ENCODE measurements at places on chromosomes 1 and 21.

GRCh38 chr1:58885998-58886397, 102.2 kb upstream of the JUN start:
- no peak for DNase-seq

GRCh38 chr1:7438921-7439655, 332.0 kb upstream of the VAMP3 start:
- no peak for DNase-seq

DNA sequence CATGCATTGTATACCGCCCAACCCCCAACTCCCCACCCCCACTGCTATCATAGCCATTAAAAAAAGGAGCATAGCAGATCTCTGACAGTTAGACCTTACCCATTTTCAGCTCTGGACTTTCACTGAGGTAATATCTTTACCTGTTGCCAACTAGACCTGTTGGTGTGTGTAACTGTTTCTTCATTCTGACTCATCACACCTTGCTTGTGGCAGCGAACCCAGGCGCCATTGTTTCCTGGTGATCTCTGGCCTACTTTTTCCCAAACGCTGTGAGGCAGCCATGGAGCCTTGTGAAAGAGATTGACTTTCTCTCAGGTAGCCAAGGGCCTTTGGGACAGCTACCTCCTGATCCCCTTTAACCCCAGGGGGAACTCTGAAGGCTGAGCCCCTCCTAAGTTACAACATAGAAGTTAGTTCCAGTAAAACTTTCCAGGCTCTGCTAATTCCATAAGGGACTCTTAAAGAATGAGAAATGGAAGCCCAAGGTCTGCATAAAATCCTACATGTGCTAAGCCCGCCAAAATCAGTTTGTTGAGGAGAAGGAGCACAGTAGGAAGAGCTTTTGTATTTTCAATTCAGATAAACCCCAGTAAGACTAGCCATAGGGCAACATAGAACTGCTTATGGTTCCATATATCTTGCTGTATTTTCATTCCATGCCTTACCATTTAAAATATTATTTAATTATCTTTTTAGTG, 196.1 kb upstream of the CAMK1G start:
- no peak for DNase-seq

GRCh38 chr1:198636391-198636790, 2.4 kb upstream of the PTPRC start:
- DNase-seq: no peak

DNA sequence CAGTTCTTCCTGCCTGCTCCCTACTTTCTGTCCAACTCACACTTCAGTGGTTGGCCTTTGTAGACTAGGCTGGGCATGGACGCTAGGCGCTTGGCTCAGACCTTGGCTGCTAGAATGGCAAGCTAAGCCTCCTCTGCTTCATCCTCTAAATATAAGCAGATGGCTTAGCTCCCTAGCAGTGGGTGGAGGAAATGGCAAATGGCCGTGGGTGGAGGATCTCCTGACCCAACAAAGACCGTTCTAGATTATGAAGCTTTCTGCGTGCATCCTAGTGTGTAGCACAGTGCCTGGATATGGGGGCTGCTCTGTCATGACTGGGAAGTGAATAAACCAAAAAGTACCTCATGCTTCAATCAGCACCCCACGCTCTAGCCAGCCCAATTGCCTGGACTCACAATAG, 10.4 kb upstream of the ETV3L start:
- DNase-seq: no peak

- DNase-seq: no peak
Observed at GRCh38 chr1:161935264-161935663, 88.4 kb downstream of the OLFML2B start.

GRCh38 chr1:42150651-42151050, 2.6 kb upstream of the GUCA2B start:
- no peak for DNase-seq

GRCh38 chr1:220296981-220297380, 24.7 kb upstream of the RAB3GAP2 start:
- no peak for DNase-seq

DNA sequence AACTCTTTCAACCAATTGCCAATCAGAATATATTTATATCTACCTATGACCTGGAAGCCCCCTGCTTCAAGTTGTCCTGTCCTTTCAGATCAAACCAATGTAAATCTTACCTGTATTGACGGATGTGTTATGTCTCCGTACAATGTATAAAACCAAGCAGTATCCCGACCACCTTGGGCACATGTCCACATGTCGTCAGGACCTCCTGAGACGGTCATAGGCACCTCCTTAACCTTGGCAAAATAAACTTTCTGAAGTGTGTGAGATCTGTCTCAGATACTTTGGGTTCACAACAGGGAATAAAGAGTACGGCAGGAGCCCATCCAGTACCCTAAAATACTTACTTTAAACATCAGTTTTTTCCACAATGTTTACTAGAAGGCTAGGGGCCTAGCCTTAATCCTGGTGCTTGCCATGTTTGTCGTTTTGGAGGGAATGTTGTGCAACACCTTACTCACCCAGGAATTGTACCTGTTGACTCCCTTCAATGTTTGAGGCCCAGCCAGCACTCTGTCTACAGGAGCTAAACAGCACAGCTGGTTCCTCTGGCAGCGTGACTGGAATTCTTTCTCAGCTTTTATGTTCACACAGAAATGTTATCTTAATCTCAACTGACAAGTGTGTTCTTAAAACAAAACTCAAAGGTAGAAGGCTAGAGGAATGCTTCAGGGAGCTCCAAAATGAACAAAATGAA, 90.8 kb upstream of the USP25 start:
- no peak for DNase-seq

DNA sequence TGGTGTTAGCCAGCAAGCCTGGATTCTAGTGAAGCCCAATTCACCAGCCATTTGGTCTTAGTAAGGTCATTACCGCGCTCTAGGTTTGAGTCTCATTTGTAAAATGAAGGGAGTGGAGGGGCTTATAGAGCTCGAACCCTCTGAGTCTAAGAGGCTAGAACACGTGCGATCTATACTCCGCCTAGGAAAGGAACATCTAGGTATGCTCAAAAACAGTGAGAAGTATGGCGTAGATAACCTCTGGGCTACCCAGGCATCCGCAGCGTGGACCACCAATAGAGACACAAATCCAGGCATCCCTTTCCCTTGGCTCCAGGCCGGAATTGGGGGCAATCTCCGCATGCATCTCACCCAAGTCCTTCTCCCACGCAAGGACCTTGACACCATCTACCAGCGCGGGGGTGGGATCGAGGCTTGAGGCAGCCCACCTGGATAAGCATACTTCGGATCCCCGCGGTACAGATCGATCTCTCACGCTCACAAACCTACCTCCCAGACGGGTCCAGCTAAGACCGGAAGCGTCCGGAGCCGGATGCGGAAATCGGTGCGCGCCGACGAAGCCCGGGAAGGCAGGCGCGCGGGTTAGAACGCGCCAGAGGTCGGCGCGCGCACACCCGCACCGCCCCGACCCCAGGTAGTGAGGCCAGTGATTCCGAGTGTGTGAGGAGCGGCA, at the start of gene METTL25B:
Gene METTL25B (plus strand): TSS at position 544 of the 673 bp plus-strand sequence. CDS start 636 bp downstream, outside the sequence.
- DNase-seq: no peak

DNA sequence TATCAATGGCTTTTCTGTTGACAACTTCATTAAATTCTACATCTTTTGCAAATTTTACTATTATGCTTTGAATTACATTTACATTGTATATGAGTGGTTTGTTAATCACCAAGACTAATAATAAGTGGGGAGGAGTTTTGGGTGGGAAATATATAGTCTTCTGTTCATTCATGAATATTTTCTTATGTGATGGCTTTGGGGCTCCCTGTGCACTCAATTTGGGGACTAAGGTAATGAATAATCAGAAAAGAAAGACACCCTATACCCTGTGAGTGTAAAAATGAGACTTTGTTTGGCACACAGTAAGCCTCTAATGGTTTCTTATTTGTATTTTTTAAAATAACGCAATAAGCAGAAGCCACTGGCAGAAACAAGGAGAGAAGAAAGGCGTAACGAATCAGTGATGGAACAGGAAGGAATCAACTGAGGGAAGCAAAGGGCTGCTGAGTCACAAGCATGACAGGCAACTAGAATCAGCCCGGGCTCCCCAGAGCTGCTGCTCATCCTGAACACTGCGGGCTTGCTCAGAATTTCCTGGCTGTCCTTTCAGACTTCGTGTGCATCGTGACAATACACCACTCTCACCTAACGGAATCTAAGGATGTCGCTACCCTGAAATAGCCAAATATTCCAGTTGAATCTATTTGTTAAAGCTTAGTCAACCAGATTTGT, 20.8 kb upstream of the RGS2 start:
- DNase-seq: no peak

DNA sequence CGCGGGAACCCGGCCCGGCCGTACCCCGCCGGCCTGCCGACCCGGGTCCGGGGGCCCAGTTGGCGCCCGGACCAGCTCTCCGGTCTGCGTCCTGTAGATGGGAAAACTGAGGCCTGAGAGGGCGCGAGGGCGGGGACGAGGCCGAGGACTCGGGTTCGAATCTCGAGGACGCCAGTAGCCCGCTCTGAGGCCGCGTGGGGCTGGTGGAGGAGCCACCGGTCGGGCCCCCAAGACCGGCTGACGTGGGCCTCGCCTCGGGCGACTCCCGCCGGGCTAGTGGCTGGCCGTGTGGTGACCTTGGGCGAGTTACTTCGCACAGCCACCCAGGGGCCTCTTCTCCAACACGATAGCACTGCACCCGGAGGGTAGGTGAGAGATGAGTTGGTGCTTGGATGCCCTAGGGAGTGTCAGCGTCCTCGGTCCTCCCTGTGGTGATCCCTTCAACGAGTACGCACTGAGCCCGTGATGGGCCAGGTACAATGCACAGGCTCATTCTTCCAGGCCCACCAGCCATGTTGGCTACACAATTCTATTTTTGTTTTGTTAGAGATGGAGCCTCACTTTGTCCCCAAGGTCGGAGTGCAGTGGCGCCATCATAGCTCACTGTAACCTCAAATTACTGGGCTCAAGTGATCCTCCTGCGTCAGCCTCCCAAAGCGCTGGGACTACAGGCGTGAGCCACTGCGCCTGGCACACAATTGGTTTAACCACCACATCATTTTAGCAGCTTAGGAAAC, 404 bp upstream of the SCMH1 start:
- no peak for DNase-seq

DNA sequence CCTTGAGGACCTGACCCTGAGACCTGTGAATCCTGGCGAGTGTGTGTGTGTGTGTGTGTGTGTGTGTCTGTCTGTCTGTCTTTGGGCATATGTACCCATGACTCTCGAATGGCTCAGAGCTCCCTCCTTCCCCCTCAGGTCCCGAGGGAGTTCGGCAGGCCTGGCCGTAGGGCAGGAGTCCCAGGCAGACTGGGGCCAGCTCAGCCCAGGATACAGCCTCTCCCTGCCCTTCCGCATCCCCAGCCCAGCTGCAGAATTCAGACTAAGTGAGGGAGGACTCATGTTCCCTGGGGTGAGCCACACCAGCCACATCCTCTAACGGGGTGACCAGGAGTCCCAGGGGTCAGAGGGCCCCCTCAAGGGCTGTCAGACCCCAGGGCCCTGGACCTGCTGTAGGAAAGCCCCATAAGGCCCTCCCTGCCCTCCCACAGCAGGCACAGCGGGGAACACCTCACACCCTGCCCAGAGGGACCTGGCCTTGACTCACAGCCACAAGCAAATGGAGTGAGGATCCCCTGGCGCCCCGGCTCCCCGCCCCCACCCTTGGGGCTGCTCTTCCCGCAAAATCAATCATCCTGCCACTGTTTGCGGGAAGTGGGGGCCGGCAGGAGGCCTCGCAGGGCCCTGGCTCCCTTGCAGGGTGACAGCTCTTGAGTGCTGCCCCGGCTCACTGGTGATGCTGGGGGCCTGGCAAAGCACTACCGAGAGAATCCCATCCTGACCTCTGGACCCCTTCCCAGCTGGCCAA, 101.7 kb upstream of the CASZ1 start:
- DNase-seq: no peak

DNA sequence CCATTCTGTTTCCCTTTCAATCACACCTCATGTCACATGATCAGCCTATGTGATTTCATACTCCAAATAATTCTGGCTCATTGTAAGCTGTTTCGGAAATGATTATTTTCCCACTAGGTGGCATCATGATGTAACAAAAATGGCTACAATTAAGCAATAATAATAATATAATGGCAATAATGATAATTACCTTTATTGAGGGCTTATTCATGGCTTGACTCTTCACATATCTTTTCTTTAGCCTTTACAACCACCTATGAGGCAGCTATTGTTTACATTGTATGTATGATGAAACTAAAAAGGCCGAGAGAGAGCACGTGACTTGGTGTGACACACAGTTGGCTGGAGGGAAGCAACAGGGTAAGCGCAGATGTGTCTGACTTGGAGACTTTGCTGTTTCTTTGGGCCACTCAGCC, 12.5 kb upstream of the KPRP start:
- no peak for DNase-seq

GRCh38 chr1:67957066-67957465, 93.4 kb downstream of the DIRAS3 start:
- DNase-seq: no peak

DNA sequence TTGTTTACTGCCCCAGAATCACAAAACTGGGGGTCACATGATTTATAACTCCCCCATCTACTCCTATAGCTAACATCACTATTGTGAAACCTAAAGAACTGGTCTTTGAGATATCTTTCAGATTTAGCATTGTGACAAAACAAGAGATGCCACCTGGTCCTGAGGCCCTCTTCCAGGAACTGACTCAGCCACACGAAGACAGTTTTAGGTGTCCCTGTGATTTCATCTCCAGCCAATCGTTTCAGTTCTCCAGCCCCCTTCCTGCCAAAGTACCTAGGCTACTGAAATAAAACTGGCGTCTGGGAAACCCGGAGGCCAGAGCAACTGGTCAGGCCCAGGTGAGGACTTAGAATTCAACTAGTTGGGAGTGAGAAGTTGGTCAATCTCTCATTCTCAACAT, 36.6 kb downstream of the TBX19 start:
- DNase-seq: no peak

GRCh38 chr1:70487910-70488665, 77.0 kb downstream of the CTH start:
- DNase-seq: peak; percentile 9

- DNase-seq: no peak
Observed at GRCh38 chr1:42282867-42283583, 52.0 kb downstream of the FOXJ3 start.
